ENCODE measurements at places on chromosomes 11 and 22.

GRCh38 chr22:17968126-17968525 lies 56.2 kb downstream of the MICAL3 start:
- DNase-seq = no peak

GRCh38 chr11:2355000-2355644 lies 22.0 kb upstream of the CD81 start:
- DNase-seq = no peak

- no peak for DNase-seq
Observed at GRCh38 chr22:26139310-26139709, 30.0 kb upstream of the SEZ6L start.

- DNase-seq = no peak
Observed at GRCh38 chr11:13114566-13115379, 105.7 kb downstream of the RASSF10 start.

DNA sequence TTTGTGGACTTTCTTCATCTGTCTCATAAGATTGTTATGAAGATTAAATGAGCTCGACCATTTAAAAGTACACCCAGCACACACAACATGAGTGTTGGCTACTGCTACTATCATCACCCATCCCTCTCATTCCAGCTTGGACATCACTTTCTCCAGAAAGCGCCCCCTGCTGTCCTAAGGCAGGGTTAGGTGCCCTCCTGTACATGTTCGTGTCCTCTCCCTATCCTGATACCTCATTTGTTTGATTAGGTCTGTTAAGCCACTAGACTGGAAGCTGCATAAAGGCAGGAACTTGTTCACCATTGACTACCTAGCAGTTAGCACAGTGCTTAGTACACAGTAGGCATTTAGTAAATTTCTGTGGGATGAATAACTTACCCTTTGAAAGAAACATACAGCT lies 85.5 kb downstream of the ENTHD1 start:
- DNase-seq = no peak

DNA sequence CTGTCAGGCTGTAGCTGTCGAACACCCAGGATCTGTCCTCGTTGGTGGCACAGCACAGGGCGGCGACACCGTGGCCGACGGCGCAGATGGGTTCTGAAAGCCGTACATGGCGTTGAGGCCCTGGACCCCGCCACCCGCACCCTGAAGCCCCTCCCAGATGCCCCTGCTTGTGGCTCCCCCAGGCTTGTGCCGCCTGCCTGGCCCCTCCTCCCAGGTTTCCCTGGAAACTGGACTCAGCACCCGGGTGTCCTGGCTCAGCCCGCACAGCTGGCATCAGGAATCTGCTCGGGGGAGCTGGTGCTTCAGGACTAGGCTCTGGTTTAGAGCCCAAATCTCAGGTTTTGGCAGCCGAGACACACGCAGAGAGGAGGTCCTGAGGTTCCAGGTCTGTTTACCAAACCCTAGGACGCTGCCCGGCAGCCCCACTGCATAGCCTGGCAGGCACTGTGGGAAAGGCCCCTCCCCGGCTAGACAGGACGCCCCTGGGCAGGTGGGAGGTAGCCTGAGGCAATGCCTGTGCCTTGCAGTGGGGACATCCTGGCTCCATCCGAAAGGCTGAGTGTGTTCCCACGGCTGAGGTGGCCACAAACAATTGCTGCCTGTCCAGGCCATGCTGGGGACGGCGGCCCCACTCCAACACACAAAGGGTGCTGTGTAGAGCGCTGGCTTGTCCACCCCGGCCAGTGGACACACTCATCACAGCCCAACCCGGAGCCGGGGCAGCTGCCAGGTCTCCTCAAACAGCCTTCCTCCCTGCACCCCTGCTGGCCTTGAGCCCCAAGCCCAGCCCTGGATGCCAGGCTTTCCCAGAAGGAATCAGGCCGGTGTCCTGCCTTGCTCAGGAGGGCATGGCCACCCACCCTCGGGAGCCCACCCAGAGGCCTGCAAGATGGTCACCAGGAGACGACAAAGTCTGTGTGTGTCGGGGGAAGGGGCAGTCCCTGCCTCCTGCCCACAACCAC lies 4.6 kb downstream of the GATD1 start:
- no peak for DNase-seq

DNA sequence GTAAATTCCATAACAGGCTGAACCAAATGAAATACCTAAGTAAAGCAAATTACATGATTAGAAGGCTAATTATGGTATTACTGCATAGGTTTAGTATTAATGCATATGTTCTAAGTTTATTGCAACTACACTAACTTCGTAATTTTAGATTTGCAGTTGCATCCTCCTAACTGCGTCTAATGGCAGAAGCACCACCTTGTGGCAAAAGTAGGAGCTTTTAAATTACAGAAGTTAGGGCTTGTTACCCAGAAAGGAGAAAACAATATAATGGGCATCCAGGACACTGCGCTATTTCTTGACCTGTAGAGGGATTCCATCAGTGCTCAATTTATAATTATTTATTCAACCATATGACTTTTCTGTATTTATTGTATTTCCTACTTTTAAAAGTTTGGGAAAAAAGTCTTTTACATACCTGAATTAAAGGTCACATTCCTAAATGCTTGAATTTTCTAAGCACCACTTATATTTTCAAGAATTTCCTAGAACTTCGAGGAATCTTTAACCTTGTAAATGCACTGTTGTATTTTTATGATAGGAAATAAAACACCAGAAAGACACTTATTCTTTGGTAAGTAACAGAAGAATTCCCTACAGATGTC lies 16.3 kb upstream of the GPR83 start:
- no peak for DNase-seq

DNA sequence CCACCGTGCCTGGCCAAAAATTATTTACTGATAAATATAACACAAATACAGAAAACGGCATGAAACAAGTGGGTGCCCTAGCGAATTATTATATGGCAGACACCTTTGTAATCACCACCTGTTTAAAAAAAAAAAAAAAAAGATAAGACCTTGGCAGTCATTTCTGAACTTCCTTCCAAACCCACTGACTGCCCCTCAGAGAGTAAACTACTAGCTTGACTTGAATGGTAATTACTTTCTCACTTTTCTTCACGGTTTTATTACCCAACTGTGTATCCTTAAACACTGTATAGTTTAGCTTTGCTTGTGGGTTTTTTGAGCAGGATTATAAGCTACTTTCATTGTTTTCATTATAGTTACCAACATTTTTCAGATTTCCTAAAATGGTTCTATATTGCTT lies 23.7 kb downstream of the SFI1 start:
- no peak for DNase-seq

DNA sequence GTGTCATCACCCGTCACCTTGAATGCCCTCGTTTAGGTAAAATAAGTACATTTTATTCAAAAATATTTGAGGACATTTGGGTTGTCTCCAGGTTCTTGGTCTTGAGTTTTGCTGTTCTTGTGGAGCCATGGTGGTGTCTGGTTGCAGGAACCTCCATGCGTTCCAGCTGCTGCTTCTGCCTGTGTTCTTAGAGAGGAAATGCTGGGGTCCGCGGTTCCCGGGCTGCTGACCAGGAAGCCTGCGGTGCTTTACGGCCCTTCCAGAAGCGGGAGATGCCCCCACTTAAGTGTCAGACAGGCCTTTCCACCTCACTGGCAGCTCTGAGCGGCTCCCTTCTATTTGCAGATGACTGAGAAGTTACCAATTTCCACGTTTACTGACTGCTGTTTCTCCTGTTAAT lies 66.8 kb downstream of the LRP5 start:
- DNase-seq = no peak

DNA sequence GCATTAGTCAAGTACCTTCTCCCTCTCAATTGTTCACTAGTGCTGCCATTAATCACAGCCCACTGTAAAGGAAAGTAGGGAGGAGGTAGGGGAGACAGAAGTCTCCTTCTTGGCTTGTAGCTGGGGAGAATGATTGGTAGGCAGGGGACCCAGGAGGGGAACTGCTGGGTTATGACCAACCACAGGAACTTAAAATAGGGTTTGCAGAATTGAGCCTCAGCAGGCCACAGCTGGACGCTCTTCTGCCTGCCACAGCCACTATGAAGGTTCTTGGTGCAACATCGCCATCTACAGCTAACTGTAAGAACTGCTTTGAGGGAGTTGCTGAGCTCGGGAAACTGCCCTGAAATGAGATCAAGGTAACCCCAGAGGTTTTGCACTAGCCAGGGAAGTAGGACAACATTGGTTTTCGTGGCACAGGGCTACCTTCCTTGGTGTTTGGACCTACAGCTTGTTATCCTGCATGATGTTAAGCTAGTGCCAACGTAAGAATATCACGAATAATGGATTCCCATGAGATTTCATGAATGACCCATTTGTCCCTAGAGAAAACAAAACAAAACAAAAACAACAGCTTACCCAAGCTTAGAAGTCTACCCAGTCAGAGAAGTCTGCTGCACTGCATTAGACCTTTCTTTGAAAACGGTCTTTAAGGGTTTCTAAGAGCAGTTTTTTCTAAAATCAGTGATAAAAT lies 787.1 kb upstream of the API5 start:
- DNase-seq = no peak

GRCh38 chr22:50148991-50149721 lies 21.4 kb upstream of the PANX2 start:
- DNase-seq = peak; percentile 74

DNA sequence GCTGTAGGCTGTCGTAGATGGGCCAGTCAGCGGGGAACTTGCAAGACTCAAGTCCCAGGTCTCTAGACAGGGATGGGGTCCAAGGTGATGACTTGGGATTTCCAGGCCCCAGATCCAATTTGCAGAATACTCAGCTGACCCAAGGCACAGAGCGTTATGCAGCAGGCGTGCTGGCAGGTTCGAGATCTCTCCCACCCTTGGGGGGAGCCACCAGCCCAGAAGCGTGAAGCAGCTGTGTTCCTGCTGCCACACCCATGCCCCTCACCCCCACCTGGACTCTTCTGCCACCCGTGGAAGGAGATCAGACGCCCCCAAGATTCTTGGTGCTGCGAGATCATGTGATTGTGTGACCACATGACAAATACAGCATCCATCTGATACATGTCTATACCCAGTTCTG lies 142.6 kb downstream of the BRD1 start:
- DNase-seq = no peak

GRCh38 chr11:10558288-10558687 lies 10.2 kb downstream of the LYVE1 start:
- no peak for DNase-seq

- no peak for DNase-seq
Observed at GRCh38 chr11:41018224-41018623, 441.2 kb downstream of the LRRC4C start.

DNA sequence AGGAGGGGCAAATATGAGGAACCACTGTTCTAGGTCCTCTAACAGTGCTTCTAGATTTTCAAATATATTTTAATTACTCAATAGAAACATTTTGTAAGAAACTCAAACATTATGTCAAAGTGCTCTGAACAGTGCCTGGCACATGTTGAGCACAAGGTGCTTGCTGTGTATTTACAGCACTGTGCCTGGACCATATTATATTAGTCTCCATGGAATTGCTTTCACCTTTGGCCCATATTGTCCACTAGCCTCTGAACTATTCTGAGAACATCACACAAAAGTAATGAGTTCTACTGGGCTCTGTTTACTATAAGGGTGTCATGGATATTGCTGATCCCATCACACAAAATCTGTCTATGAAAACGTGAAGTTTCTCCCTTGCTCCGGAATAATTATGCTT lies 76.7 kb downstream of the PPFIBP2 start:
- DNase-seq = no peak

GRCh38 chr22:49956418-49956770 lies 4.2 kb upstream of the PIM3 start:
- DNase-seq = no peak

- no peak for DNase-seq
Observed at GRCh38 chr22:40477683-40478337, 107.4 kb downstream of the SGSM3 start.

DNA sequence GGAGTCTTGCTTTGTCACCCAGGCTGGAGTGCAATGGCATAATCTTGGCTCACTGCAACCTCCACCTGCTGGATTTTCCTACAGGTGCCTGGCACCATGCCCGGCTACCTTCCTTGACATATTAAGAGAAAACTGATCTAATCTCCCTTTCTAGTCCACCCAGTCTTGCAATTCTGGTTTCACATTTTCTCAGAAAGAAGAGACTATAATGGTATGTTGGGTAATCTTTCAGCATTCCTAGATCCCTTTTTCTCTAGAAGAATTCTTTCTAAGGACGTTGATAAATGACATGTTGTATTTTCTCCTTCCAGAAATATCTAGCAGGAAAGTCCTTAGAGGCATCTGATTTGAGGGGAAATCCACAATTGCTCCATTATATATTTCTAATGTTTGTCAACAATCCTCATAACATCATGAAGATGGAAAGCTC lies 10.4 kb upstream of the HSPA8 start:
- no peak for DNase-seq

- DNase-seq = no peak
Observed at GRCh38 chr11:95123556-95123955, 33.9 kb downstream of the ENDOD1 start.

GRCh38 chr22:20979940-20980453 lies 2.1 kb upstream of the LZTR1 start:
- DNase-seq = no peak

DNA sequence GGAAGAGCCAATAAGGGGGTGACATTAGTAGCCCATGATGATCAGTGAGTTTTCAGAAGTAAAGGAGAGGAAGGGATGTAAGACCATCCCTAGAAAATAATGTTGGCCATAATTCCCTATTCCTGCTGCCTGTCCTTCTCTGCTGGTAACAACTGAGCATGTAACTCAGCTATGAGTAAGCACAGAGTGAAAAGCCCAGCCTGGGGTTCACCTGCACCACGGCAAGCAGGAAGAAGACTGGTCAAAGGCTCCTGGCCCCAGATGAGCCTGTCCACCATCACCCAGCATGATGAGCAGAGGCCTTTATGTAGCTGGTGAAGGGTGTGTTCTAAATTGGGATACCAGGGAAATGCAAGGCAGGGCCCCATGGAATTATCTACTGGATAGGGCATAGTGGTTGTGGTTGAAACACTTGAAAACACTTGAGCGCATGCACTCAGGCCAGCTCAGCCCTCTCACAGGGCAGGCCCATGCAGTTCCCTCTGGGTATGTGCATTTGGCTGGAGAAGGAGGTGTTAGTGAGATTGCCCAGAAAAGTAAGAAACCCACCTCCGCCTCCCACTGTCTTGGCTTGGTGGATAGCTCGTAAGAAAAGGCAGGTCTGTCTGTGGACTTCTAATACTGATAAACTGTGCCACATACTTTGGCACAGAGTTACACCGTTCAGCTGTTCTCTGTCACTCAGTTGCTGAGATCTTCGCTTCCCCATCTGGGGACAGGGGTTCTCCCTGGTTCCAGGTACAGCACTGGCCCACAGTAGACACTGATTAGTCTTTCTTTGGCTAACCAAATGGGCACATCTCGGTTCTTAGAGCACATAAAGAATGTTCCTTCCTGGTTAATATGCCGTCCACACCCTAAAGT lies 86.8 kb downstream of the AMOTL1 start:
- no peak for DNase-seq

GRCh38 chr11:96062134-96062533 lies 138.2 kb upstream of the MTMR2 start:
- DNase-seq = no peak

Data from activated CD4-positive, CD25-positive, alpha-beta regulatory T cell treated with anti-CD3 and anti-CD28 coated beads, Interleukin-2, amount 50 U/mL, for 72 hours (primary cell).